Amygdala (tissue), 56 donors: ENCODE measurements at places on chromosomes 2 and 18.

GRCh38 chr18:70290482-70291294 is 1.8 kb downstream of the SOCS6 start:
- DNase-seq, result no peak

DNA sequence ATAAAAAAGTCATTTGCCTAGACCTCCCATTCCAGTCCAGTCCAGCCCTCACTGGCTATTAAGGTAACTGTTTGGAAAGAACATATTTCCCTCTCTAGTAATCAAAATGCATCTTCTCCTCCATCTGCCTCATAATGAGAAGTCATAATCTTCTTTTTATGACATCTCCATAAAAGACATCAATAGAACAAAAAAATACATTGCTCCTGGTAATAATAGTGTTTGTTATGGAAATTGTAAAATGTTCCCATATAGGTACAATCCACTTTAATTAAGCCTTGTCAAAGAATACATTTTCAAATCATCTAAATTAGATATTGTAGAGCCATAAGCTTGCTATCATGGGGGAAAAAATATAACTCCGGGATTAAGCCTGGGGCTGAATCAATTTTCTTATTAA is 461.6 kb downstream of the LRATD1 start:
- DNase-seq, result no peak

DNA sequence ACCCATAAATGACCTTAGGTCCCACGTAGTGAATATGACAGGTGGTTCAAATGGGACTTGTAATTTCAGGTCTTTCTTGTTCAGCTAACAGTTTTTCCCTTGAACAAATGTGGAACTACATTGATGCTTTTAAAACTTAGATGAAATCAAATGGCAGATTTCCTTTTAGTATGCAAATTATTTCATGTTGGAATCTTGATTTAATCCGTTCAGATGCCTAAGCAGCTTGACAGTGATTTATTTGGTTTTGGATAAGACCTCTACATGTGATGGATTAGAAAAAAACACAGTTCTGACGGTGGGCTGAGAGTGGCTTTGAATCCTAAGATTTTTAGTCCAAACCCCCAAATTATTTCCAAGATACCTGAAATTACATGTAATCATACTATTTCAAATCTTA is 16.9 kb downstream of the SCYGR4 start:
- DNase-seq, result no peak

GRCh38 chr2:150465703-150466569 is 21.5 kb downstream of the RND3 start:
- no peak for DNase-seq

- DNase-seq, result no peak
These were observed 948.3 kb downstream of the CNTNAP5 start for GRCh38 chr2:124973396-124973795.
